Activated CD8-positive, alpha-beta memory T cell treated with anti-CD3 and anti-CD28 coated beads, Interleukin-2, amount 10 ng/mL, durations not matched to agents 7 days and 5 days (primary cell): ENCODE measurements at places on chromosomes 3 and 15. TPM values are rescaled to one million over a fixed set of nuclear protein-coding genes. Genes with fewer than 3 reads are reported as not detected.
A peak's percentile ranks its signal among the peaks of the same experiment; 100 is the strongest.

- no peak for DNase-seq
Observed at GRCh38 chr3:136277115-136277514, 27.0 kb downstream of the PCCB start.

DNA sequence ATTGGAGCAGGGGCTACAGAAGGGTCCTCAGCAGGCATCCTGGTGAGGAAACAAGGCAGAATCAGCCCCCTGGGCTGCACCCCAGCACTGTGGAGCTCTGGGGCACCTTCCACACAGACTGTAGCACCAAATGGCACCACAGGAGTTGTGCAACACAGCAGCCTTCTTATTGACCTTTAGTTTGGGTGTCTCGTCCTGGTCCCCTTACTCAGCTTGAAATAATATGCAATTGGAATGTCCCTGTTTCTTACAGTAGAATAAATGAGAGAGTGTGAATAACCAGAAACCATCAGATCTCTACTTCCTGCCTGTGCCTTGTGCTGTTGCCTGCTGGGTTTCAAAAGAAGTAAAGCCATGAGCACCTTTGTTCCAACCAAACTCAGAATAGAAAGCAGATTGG is 44.5 kb downstream of the RPLP1 start:
- no peak for DNase-seq

DNA sequence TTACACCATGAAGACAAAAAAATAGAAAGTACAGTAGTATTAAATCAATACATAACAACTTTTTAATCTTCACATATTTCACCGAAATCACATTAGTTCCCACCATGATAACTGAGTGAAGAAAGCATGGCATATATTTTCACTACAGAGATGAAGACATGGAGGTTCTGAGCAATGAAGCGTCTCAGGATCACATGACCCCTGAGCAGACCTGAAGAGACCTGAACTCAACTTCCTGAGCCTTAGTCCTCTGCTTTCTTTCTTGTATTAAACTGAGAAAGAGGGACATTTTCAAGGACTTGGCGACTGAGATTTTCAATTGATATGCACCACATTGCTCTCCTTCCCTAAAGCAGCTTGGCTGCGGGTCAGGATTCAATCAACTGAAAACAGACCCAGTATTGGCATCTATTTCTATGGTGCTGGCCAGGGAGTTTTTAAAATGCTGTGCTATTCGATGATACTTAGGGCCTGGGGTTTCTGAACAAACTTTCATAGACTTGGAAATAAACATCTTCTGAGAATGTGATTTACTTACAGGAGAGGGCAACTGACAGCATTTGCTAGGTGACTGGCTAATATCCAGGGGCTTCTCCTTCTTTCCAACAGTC is 165.1 kb downstream of the LSAMP start:
- DNase-seq: no peak

DNA sequence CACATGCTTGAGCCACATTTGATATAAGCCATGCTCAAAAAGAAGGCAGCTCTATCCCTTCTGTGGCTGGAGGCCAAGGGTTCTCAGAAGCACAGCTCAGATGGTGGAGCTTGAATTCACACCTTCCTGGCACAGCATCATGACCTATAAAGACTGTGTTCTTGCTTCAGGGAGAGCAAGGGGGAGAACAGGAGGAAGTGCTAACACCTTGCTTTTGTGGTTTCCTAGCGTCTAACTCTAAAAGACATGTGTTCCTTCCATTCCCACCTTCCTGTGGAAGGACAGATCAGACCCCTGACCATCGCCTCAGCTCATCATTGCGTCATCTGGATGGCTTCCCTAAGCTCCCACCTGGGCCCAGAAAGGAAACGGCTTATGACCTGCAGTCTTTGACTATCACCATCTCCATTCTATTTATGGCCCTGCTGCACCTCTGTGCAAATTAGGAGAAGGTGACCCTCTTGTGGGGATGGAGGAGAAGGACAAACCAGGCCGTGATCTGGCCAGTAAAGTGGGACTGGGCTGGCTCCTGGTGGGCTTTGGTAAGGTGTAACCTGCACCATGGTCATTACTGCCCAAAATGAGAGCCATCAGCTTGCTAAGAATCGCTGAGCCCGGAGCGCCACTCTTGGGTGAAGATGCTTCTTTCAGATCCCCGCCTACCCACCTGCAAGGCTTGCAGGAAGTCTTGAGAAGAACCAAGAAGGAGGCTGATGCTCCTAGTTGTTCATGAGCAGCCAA is 128.5 kb downstream of the SERPINI1 start:
- no peak for DNase-seq

DNA sequence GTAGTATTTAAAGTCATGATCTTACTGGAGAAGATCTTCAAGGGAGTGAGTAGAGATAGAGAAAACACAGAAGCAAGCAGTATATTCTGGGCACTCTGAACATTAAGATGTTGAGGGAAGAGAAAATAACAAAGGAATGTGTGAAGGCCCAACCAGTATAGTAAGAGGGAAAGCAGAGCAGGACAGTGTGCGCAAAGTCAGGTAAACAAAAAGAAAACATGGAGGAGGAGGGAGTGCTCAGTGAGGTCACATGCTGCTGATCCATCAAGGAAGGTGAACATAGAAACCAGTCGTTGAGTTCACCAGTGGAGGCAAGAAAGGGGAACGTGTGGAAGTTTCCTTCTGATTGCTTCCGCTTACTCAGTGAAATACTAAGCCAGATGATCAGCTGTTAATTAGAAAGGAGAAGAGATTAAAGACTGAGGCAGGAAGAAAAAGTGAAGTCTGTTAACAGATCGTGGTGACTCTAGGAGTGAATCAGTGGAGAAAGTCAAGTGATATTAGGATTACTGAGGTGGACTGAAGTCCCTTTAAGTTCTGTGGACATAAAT is 47.2 kb downstream of the OPA1 start:
- no peak for DNase-seq

DNA sequence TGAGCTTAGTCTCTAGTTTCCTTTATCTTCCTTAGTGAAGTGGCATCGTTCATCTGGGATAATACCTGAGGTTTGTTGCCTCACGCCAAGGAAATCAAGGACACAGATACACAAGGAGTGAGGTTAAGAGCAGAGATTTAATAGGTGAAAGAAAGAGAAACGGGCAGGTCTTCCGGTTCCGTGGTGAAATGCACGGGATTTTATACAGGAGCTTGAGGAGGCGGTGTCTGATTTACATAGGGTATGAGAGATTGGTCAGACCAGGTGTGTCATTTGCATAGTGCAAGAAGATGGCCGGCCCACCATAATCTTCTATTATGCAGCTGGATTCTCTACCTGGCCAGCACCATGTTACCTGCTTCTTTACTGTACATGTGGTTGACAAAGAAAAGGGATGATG is 17.2 kb downstream of the ARRDC4 start:
- no peak for DNase-seq

- no peak for DNase-seq
Observed at GRCh38 chr15:34019369-34019990, 19.5 kb downstream of the AVEN start.

DNA sequence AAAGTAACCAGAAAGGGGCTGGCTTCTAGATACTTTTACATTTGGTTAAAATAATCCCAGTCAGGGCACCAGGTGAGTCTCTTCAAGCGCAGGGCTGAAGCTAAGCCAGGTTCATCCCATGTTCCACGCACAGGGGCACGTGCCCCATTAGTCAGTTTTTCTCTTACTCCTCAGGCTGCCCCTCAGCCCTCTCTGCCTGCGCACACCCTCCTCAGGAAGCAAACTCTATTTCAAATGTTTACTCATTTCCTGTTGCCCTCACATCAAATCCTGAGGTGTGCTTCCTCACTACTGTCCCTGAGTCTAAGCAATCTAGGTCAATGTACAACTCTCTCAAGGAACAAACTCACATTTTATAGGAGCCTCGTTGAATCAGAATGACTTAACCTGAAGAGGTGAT is 48.5 kb downstream of the THBS1 start:
- DNase-seq: peak; percentile 83

PKM gene
- total RNA-seq: 1,010 TPM

LSMEM2 gene
- total RNA-seq: not detected

COL6A5 gene
- not detected for total RNA-seq

SUCLG2 gene
- total RNA-seq: 61.4 TPM

ROBO2 gene
- not detected for total RNA-seq

RMDN3 gene
- 30.9 TPM for total RNA-seq

FRMD5 gene
- 0.12 TPM for total RNA-seq
